Activated CD8-positive, alpha-beta T cell treated with anti-CD3 and anti-CD28 coated beads for 36 hours (primary cell): ENCODE measurements at places on chromosomes 2 and 18. TPM values are rescaled to one million over a fixed set of nuclear protein-coding genes. Genes with fewer than 3 reads are reported as not detected.

Gene SERPINB7
- total RNA-seq: not detected

Gene DSEL
- 0.09 TPM for total RNA-seq

Gene LOXL3
- total RNA-seq: 0.60 TPM

Gene GREB1L
- not detected for total RNA-seq
